Endothelial cell of umbilical vein (primary cell): ENCODE measurements at places on chromosomes 3 and 15. TPM values are rescaled to one million over a fixed set of nuclear protein-coding genes. Genes with fewer than 3 reads are reported as not detected.

GRCh38 chr3:111859974-111860859 is 1.2 kb downstream of the PHLDB2 start:
- DNase-seq: peak; percentile 88

GRCh38 chr3:75294124-75294523 is 370.0 kb upstream of the FRG2C start:
- no peak for DNase-seq

DNA sequence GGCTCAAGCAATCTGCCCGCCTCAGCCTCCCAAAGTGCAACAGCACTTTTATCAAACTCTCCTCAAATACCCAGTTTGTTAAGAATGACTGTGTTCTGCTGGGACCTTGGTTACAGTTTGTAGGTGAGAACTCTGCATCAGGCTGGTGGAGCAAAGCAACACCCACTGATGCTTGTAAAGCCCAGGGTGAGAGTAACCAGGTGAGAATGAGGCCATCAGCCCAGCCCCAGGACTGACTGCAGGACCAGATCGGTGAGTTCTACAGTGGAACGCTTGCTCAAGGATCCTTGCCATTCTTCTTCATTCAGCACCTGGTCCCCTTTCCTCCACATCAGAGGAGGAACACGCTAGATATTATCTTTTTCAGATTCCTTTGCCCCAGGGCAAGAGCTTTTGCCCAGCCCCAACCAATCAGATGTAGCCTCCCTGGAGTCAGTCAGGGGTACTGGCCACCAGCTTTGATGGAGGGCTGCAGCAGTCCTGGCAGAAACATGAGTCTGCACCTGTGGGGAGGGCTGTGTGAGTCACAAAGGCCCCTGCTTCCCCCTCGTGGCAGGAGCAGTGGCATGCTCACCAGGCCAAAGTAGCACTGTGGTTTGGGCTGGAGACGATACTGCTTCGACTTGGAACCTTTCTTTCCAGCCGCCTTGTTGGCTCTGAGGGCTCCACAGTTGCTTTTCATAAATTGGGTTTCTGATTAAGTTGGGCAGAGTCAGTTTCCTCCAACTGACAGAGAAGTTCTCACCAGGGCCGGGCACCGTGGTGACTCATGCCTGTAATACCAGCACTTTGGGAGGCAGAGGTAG is 3.5 kb upstream of the SHISA5 start:
- peak; percentile 72 for DNase-seq

DNA sequence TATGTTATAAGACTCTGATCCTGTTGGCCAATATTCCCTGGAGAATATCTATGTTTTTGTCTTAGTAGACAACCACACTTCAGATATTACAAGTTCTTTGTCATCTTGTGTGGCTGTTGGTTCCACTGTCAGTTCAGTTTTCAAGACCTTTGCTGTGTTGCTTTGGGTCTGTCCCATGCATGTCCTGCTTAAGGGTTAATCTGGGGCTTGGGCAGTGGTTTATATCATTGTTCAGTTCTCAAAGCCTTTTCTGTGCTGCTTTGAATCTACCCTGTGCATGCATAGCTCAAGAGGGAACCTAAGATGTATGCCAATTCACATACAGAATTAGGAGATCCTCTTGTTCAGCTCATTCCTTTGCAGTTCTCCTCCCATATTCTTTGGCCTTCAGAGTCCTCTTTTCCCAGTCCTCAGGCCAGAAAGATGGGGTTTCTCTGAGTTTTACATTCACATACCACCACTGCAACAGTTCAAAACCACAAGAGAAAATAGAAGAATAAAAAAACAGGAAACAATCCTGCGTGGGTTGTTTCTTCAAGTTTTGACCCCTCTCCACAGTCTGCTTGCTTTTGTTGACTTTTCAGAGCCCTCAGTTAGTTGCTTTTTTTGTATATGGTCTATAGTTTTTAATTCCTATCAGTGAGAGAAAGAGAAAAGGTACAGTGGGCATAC is 21.6 kb downstream of the BUB1B start:
- DNase-seq: peak; percentile 23

The TRIM42 gene
- total RNA-seq: not detected in 2 replicates

The TRIM59 gene
- 32.5 and 33.0 TPM in 2 replicates for total RNA-seq

The TM6SF1 gene
- total RNA-seq: 26.5 and 26.8 TPM in 2 replicates

- DNase-seq: no peak
These were observed 429.5 kb downstream of the OCA2 start for GRCh38 chr15:27669641-27670040.

GRCh38 chr3:20091331-20092047 is 51.2 kb downstream of the KAT2B start:
- DNase-seq: no peak

The ZPLD1 gene
- total RNA-seq: not detected in 2 replicates

The ATG3 gene
- 62.4 TPM in 2 replicates for total RNA-seq

DNA sequence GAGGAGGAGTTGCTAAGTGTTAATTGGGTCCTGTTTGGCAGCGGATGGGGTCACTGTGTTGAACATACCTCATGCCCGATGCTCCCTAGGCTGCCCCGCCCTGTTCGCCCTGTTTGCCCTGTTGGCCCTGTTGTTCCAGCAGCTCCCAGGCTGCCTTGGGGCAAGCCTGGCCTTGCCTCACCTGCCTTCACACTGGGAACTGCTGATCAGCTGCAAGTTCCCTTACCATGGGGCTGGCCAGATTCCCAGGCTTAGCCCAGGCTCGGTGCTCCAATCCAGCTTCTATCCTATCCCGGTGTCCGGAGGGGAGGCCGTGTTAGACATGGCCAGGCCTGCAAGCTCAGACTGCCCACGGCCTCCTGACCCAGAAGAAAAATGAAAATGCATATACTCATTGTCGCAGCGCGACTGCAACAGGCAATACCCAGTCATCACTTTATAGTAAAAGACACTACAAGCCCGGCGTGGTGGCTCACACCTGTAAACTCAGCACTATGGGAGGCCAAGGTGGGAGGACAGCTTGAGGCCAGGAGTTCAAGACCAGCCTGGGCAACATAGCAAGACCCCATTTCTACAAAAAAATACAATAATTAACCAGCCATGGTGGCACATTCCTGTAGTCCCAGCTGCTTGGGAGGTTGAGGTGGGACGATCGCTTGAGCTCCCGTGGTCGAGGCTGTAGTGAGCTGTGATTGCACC is 42.9 kb upstream of the ZNF710 start:
- no peak for DNase-seq

The SOX14 gene
- total RNA-seq: not detected in 2 replicates

DNA sequence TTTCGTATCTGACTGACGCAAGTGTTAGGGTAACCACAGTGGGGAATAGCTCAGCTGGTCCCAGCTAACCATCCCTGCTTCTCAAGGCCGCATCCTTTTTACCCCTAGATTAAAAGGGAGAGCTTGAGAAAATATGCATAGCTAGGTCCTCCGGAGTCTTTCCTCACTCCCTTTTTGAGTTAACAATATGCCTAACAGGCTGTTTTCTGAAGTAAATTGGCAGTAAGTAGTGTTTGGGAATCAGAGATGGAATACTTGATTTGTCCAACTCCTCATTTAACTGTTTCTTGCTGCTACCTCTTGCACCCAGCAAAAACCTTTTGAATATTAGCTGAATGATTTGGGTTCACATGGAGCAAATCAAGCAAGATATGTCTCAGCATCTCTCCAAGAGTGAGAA is 326.1 kb downstream of the LPP start:
- DNase-seq: no peak

GRCh38 chr15:77455696-77456321 is 35.1 kb downstream of the HMG20A start:
- peak; percentile 95 for DNase-seq

DNA sequence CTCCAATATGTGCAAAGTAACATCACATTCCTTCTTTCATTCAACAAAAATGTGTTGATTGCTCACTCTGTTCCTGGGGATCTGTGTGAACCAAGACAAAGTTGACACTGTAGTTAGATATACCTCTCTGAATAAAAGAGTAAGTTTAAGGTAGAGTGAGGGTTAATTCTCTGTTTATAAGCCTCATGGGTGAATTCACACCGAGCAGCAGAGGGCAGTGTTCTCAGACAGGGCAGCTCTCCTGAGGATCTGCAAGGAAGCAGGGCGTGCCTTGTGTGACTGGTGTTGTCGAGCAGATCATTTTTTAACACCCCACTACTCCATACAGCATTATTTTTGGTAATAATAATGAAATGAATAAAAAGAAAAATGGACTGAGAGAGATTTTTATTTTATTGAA is 34.4 kb downstream of the PAQR9 start:
- DNase-seq: peak; percentile 21

DNA sequence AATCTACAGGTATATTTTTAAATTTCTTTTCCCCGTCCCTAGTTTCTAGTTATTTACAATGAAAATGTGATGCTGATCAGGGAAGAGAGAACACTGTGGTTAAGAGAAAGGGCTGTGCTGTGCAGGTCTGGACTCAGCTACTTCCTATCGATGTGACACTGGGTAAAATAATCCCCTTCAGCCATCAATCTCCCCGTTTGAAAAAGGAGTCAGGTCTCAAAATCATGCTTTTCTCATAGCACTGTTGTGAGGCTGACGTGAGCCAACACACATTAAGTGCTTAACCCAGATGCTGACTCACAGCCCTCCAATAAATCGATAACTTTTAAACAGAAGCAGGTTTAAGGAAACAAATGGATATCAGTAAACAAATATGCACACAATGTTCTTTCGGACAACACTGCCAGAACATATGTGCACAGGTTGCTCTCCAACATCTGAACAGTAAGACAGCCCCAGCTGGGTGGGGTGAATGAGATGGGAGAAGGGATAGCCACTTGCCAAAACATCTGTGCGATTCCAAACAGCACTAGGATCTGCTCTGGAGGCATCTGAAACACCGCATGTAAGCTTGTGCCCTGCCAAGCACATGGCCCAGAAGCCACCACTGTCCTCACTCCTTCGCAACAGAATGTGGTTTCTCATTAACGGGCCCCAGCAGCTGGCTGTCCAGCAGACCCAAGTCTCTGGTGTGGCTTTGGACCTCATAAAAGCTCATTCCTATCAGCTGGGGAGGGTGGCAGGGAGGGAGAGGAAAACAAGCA is 143.2 kb upstream of the PRICKLE2 start:
- DNase-seq: no peak

- no peak for DNase-seq
These were observed 807.1 kb downstream of the EDEM1 start for GRCh38 chr3:5994651-5995050.

DNA sequence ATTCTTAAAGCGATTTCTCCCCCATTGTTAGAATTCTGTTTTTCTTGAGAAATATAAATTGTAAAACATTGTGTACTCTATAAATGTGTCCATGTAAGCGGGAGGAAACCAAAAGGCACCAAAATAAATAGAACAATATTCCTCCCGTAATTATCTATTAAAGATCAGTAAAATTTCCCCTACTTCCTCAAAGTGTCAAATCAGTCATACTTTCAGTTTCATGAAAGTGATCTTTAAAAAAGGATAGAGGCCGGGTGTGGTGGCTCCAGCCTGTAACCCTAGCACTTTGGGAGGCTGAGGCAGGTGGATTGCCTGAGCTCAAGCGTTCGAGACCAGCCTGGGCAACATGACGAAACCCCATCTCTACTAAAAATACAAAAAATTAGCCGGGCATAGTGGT is 278.9 kb downstream of the MECOM start:
- DNase-seq: no peak

DNA sequence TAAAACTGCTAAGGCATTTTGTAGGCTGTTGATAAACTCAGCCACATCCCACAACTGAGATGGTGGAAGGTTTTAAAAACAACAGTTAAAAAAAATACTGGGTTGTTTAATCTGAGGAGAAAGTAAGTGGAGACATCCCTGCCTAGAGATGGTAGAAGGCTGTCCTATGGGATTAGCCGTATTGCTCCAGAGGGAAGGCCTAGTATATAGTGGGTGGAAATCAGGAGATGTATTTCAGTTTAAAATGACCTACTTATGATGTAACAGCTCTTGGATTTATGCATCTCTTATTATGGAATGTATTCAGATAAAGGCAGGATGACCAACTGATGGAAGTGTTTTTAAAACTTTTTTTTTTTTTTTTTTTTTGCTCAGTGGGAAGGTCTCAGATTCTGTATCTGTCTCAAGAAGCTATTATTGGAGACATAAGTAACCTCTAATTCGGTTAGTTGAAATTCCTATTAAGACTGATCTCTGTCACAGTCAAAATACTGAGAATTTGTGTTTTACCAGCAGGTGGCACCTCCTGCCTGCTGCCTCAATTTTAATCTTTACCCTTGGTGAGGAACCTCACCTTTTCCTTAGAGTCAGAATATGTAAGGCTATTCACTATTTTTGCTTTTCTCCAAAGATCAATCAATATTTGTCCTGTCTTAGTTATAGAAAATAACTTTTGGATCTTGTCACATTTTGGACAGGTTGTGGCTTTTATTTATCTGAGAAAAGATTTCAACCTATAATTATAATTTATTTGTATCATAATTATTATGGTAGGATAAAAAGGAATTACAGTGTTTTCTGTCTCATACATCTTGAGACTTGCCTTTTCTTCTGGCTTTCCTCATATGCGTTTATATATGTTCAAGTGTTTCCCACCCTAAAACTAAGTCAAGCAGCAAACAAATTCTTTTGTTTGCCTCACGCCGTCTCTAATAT is 63.0 kb downstream of the VPS8 start:
- peak; percentile 52 for DNase-seq

DNA sequence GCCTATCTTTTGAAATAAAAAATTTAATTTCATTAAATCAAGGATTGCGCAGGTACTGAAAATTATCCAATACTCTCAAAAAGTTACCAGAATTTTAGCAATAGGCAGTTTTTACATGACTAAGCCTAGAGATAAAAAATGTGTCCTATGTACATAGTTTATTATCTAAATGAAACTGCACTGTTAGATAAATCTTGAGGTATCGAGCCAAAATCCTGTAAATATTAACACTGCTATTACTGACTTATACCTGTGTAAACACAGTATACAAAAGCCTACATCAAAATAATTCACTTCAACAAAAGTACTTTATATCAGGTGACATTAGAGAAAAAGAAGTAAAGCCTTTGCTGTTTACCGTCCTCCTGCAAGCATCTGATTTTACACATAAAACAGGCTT is 60.7 kb downstream of the TASOR start:
- DNase-seq: no peak

GRCh38 chr3:196974661-196975060 is 6.0 kb upstream of the PIGZ start:
- no peak for DNase-seq

DNA sequence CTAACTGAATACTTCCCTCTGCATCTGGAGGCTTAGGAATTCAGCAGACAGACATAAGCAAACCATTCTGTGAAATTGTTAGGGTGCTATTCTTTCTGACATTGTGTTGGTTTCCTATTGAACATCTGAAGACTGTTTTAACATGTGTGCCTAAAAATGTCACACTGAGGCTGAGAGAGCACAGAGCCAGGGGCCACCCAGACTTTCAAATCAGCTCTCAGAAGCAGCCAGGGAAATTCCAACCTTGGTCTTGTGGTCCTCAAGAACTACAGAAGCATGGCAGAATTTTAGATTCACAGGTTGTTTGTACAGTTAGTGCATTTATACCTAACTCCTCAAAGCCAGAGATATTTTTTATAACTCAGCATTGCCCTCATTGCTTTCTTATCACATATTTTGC is 929.2 kb upstream of the CFAP20DC start:
- no peak for DNase-seq

GRCh38 chr15:83694536-83694935 is 40.6 kb downstream of the ADAMTSL3 start:
- DNase-seq: no peak

GRCh38 chr3:39808467-39809180 is 785 bp upstream of the MYRIP start:
- DNase-seq: peak; percentile 64

- no peak for DNase-seq
These were observed 29.5 kb upstream of the SNRK start for GRCh38 chr3:43256714-43257461.
